ENCODE measurements at places on chromosomes 5 and 9.

- no peak for DNase-seq
Measured at GRCh38 chr5:113510836-113511451, 2.5 kb upstream of the YTHDC2 start.

DNA sequence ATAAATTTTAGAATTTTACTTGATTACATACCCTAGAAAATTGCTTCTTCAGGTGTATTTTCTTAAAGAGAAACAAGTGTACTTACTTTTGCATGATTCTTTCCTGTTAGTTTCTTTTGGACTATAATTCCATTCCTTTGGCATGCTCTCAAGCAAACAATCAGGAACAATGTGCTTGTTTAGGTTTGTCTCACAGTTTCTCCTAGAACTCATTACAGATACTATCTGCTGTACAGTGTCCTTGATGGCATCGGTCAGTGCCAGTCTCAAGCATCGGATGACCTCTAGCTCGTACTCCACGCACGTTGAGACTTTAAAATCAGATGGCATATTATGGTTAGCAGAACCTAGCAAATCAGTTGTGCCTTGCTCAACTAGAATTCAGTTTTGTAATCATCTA is 214.9 kb downstream of the KIAA0825 start:
- DNase-seq: no peak

GRCh38 chr5:54533541-54534190 is 16.1 kb downstream of the SNX18 start:
- no peak for DNase-seq

GRCh38 chr5:123783421-123783820 is 271.4 kb downstream of the CSNK1G3 start:
- no peak for DNase-seq

DNA sequence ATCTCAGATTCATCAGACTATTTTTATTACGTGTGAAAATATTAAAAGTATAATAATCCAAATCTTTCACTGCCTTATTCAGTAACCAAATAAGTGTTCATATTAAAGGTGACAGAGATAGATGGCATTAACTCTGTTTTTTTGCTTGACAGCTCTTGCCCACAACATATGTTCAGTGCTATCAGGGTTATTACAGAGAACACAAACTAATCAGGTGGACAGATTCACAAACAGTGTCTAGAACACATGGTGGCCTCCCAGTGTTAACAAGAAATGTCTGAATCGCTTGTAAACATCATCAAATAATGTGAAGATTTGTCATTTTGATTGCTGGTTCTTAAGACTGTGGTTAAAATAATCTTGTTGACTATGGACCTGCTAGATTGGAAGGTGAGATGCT is 609.1 kb upstream of the GRAMD2B start:
- no peak for DNase-seq

GRCh38 chr5:168317521-168318147 is 26.2 kb downstream of the WWC1 start:
- DNase-seq: no peak

GRCh38 chr9:124399323-124399967 is 15.8 kb downstream of the PSMB7 start:
- DNase-seq: no peak

- no peak for DNase-seq
Measured at GRCh38 chr5:3102531-3102930, 351.1 kb upstream of the IRX2 start.

- no peak for DNase-seq
Measured at GRCh38 chr5:143037071-143037470, 266.9 kb downstream of the ARHGAP26 start.

- no peak for DNase-seq
Measured at GRCh38 chr5:161498531-161498930, 48.0 kb downstream of the GABRB2 start.

- no peak for DNase-seq
Measured at GRCh38 chr5:168076561-168076991, 214.9 kb upstream of the WWC1 start.

GRCh38 chr5:84602371-84602771 is 217.7 kb upstream of the EDIL3 start:
- DNase-seq: no peak

DNA sequence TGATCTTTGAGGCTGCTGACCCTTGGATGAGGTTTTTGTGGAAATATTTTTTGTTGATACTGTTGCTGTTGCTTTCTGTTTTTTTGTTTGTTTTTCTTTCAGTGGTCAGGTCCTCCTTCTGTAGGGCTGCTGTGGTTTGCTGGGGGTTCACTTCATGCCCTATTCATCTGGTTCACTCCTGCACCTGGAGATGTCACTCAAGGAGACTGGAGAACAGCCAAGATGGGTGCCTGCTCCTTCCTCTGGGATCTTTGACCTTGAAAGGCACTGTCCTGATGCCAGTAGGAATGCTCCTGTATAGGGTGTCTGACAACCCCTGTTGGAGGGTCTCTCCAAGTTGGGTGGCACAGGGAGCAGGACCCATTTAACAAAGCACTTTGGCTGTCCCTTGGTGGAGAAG is 67.0 kb upstream of the ACTBL2 start:
- DNase-seq: no peak

- no peak for DNase-seq
Measured at GRCh38 chr5:125236981-125237380, 490.5 kb upstream of the ZNF608 start.

DNA sequence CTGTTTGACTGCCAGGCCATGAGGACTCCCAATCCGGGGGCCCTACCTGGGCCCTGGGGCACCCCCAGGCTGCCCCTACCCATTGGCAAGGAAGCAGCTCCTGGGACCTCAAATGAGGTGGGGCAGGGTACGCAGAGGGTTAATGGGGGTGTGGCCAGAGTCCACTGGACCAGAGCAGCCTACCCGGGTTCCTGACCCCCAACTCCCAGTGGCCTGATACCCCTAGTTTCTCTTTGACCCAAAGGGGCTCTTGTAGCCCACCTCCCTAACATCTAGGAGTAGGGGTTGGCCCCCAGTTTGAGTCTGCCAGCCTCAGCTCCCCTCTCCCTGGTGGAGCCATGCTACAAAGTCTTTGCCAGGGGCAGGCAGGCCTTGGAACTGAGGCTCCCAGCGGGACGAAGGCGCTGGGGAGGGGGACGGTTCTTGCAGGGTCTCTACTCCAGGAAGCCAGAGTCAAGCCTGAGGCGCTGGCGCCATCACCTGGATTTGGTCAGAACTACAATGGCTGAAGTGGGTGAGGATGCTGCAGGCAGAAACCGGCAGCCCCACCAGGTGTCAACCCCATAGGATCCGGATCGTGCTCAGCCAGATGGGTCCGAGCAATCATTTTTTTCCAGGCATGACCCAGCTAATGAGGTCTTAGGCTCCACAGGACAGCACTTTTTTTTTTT is 8.4 kb upstream of the CERCAM start:
- peak; percentile 24 for DNase-seq

DNA sequence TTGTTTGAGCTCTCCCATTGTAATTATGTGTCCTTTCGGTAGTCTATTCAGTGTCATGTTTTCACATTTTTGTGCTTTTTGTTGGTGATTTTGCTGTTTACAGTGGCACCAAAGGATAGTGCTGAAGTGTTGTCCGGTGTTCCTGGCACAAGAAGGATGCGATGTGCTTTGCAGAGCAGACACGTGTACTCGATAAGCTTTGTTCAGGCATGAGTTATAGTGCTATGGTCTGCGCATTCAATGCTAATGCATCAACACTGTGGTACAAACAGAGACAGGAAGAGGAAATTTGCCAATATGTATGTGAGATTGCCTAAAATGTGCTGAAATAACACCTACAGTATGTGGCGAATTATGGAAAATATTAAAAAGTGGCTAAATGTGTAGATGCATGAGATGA is 913.4 kb upstream of the ACO1 start:
- DNase-seq: no peak

GRCh38 chr9:87696641-87697040 is 29.3 kb upstream of the CTSL start:
- DNase-seq: no peak

DNA sequence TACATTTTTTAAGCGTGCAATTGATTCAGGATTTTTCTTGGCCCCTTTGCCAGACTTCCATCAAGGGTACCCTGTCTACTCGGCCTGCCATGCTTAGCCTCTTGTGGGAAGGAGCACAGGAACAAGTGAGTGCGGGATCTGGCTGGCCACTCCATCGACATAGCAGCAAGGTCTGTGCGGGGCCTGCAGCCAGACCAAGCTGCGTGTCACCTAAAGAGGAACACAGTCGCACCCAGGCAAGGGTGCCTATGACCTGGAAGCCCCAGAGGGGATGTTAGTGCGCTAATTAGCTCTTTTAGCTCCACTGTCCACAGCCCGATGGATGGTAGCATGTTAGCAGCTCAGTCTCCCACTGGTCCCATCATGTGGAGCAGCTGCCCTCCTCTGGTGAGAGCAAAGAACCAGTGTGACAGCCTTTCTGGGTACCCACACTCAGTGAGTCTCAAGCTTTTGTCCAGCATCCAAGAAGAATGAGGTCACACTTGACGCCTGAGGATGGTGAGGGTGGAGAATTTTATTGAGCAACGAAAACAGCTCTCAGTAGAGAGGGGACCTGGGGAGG is 38.7 kb downstream of the FTMT start:
- DNase-seq: no peak

- peak; percentile 83 for DNase-seq
Measured at GRCh38 chr9:133144142-133144903, 19.4 kb downstream of the GBGT1 start.

DNA sequence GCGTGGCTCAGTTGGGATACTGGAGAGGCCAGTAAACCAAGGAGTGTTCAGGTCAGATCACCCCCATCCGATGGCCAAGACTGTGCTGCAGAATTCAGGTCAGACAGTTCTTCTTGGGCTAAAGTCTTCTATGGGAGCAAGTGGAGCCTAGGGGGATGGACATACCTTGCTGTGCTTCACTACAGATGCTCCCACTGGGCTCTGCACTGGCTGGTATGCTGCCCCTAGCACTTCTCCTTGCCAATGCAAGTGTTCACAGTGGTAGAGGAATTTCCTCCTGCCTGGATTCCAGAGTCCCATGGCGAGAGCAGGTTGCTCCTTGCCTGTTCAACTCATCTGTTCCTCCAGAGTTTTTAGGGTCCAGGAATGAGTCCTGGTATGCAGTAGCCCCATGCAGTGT is 134.2 kb upstream of the EDIL3 start:
- DNase-seq: no peak

GRCh38 chr5:60056191-60056590 is 162.7 kb upstream of the PDE4D start:
- DNase-seq: no peak

DNA sequence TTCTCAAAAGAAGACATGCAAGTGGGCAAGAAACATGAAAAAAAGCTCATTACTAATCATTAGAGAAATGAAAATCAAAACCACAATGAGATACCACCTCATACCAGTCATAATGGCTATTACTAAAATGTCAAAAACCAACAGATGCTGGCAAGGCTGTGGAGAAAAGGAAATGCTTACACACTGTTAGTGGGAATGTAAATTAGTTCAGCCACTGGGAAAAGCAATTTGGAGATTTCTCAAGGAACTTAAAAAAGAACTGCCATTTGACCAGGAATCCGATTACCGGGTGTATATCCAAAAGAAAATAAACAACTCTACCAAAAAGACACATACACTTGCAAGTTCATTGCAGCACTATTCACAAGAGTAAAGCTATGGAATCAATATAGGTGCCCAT is 595.4 kb upstream of the RIOK2 start:
- no peak for DNase-seq

- DNase-seq: no peak
Measured at GRCh38 chr5:1779021-1779680, 20.5 kb downstream of the MRPL36 start.

GRCh38 chr5:81207009-81207408 is 26.1 kb upstream of the CKMT2 start:
- DNase-seq: no peak

DNA sequence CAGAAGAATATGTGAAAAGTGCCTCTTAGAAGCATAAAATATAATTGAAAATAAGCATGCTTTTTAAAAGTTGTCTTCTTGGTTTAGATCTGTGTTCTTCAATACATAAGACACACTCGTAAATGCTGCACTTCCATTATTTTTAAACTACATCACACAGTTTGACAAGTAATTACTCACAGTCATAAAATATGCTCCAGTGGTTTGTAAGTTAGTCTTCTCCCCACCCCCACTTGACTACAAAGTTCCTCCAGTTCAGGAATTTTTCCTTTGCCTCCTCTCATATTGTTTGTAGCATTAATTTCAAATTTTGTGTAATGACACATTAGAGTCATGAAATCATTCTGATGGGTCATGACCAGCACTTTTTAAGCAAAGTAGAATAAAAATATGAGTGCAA is 60.3 kb upstream of the PTGER4 start:
- DNase-seq: no peak

- no peak for DNase-seq
Measured at GRCh38 chr5:8516356-8516755, 647.4 kb downstream of the MTRR start.

DNA sequence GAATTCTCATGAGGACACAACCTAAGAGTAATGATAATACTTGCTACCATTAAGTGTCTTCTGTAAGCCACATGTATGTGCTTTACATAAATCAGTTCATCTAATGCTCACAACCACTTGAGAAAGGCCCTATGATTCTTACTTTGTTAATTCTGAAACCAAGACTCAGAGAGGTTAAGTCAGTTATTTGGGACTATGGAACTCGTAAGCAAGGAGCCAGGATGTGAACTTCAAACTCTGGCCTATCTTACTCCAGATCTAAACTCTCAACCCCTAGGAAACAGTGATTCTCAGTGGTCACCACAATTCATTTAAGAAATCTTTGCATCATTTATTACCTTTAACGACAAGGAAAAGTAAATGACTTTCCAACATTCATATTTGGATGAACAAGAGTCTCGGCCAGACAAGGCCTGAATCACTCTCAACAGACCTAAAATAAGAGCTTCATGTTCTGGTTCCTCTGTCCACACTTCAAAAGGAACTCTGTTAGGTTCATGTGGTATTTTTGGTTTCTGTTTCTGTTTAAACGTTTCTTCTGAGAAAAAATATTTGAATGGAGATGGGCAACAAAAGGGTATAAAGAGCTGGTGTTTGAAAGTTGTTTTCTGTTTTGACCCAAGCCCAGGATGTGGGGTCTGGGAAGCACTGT is 104.8 kb downstream of the LPAR1 start:
- DNase-seq: no peak

GRCh38 chr5:25974451-25974850 is 1063.9 kb downstream of the CDH9 start:
- DNase-seq: no peak

DNA sequence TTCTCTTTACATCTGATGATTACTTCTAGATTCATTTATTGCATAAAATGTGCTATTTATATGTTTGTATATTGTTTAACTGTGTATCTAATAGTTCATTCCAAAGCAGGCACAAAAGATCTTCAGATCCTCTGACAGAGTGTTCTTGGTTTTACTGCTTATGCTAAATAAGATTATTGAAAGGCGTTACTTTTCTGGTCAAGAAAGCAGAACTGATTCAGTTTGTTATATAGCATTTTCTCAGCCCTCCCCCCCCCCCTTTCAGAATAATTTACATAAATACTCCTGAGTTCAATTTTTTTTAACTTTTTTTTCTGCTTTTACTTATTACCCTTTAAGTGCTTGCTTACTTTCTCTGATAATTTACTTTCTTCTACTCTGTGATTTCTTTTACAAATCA is 15.4 kb downstream of the CDC42SE2 start:
- DNase-seq: no peak

Data from stimulated activated CD4-positive, alpha-beta T cell treated with anti-CD3 and anti-CD28 coated beads, TNF-alpha, amount 100 ng/mL, for 1 hour (primary cell).